ENCODE measurements at places on chromosomes 6 and 20.

- DNase-seq = no peak
Measured at GRCh38 chr20:3102575-3103368, 18.2 kb upstream of the AVP start.

DNA sequence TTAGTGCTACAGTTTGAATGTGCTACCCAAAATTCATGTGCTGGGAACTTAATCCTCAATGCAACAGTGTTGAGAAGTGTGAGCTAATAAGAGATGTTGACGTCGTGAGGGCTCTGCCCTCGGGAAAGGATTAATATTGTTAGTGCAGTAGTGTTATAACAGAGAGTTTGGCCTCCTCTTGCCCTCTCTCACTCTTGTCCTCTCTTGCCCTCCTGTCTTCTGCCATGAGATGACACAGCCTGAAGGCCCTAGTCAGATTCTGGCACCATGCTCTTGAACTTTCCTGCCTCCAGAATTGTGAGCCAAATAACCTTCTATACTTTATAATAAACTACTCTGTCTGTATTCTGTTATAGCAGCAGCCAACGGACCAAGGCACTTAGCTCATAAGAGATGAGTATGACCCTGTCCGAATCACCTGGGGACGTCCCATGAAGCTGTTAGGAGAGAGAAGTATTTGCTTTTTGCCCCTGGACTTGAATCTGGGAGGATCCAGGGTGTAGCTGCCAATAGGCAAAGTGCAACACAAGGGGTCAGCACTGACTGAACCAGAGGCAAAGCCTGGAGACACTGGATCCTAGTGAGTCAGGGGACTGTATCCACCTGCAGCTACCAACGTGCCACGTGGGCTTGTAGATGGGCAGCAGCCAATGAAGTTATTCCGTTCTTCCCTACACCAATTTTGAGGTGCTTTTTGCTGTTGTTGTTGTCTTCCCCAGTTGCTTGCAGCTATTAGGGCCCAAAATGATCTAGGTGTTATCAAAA, 233.7 kb downstream of the THBS2 start:
- DNase-seq = no peak

- DNase-seq = no peak
Measured at GRCh38 chr6:3617681-3618311, 133.7 kb downstream of the PXDC1 start.

- no peak for DNase-seq
Measured at GRCh38 chr20:32960849-32961731, 43.1 kb downstream of the SUN5 start.

DNA sequence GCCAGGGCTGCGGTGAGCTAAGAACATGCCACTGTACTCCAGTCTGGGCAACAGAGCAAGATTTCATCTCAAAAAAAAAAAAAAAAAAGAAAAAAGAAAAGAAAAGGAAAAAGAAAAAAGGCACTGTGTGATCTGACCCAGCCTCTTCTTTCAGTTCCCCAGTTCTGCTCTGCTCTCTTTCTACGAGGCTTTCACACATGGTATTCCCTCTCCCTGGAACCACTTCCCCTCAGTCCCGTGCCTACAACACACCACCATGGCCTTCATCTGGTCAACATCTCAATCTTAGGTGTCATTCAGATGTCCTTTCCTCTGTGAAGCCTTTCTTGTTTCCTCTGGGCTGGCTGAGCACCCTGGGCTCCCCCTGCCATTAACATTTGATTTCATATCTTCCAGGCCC, 2.3 kb upstream of the DSN1 start:
- no peak for DNase-seq

DNA sequence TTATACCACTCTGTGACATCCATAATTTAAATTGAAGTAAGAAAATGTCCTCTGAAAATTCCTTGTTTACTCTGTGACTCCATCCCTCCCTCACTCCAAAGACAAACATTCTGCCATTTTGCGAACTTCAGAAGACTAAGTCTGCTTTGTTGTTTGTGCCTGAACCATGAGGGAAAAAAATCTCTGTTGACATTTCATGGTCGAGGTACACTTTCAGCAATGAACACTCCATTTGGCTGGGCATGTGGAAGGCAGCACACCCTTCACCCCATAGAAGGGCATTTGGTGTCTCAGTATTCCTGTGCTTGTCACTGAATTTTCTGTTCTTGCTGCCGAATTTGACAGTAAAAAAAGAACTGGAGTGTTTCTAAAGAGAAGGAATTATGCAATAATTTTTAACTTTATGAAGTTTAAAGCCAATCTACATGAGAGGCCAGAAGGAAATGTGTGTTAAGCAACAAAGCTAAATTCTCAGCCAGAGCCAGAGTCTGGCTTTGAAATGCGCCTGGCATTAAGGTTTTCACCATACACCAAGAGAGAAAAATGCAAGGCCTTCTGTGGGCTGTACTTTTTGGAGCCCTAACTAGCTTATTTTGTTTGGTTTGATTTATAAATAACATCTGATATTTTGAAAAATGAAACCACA, 4.7 kb upstream of the PBOV1 start:
- no peak for DNase-seq

DNA sequence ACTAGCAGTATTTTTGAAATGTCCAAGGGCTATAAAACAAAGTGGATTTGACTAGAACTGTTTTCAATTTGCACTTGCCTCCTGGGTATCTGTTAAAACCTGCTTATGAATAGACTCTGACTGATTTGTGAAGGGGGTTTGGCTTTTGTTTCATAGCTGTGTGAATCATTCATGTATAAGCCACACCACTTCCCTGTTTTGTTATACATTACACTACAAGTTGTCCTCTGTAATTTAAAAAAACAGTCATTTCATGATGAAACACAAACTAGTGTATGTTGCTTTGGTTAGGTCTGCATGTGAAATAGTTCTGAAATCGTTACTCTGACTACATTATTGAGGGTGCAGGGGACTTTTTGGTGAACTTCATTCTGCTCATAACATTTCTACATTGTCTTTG, 121.7 kb downstream of the NKAIN2 start:
- no peak for DNase-seq

- no peak for DNase-seq
Measured at GRCh38 chr20:59661621-59662020, 57.3 kb downstream of the PHACTR3 start.

DNA sequence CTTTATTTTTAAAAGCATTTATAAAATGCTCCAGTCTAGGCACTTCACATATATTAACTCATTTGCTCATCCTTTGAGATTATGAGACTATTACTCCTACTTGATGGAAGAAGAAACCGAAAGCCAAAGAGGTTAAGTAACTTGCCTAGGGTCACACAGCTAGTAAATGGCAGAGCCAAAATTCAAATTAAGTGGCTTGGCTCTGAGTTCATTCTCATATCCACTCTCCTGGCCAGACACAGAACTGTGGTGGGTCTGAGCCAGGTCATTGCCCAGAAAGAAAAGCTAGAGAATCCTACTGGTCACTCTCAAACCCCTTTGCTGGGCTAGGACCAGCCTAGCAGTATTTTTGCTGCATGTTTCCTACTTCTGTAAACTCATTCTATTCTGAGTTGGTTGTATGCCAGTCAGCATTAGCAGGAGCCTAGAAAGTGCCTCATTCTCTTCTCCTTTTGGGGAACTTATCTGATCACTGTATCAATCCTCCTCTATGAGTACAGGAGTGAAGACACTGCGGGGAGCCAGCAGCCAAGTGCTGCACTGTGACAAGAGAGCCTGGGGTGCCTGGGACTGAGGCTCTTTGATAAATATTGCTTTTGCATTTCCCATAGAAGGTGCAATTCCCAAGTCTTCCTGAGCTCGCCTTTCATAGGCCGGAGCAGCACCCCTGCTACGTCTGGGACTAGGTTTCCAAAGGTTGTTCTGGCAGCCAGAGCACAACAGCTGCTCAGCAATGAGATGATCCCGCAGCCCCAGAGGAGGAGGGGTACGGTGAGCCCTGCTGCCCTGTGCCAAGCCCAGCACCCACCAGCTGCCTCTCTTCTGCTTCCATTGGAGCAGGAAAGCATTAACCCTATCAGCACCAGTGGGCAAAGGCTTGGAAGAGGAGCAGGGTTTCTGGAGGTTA, 728.3 kb downstream of the MAFB start:
- no peak for DNase-seq

DNA sequence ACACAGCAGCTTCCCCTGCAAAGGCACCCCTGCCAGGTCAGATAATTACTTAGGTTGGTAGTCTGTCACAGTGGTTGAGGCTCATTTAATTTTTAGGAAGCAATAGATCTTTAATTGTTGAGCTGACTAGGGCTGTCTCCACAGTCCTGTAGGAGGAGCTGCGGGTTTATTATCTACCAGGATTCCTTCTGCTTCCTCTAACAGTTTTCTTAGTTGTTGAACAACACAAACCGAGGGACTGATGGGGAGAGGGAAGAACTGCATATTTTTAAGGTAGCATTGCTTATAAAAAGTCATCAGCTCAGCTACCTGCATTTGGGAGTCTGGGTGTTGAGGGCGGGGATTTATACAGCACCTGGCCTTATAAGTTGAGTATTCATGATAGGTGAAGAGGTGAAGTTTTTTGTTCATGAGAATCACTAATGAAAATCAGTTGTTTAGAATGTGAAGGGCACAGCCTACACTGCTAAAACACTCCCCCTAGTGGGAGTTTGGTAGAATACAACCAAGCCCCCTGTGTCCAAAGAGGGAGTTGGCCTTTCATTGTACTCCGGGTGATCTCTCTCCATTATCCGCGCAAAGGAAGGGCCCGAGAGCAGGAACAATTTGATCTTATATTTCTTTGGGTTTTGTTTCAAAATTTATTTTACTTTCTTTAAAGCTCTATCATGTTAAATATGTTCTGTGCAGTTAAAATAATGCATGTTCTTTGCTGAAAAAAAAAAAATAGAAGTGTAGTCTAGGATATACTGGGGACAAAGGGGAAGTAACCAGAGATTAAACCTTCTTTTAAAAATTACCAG, 69.6 kb downstream of the SSR1 start:
- peak; percentile 73 for DNase-seq

DNA sequence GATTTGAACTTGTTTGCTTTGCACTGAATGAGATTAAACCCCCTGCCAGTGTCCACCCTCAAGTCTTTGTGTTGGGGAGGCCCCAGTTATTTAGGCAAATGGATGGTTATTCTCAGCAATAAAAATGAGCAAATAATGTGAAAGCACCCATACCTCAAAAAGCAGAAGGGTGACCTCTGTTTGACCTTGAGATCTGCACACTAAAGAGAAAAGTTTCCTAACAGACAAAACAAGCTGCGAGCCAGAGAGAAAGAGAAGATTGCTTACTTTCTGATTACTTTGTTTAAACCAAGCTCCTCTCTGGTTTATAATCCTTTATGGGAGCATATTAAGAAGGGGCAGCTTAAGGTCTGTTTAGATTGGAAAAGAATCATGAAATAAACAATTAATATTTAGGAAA, 30.4 kb upstream of the TRERF1 start:
- no peak for DNase-seq

DNA sequence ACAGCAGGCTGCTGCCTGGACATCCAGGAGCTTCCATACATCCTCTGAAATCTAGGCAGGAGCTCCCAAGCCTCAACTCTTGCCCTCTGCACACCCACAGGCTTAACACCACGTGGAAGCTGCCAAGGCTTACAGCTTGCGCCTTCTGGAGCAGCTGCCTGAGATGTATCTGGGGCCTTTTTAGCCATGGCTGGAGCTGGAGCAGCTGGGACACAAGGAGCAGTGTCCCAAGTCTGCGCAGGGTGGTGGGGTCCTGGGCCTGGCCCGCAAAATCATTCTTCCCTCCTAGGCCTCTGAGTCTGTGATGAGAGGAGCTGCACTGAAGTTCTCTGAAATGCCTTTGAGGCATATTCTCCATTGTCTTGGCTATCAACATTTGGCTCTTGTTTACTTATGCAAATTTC, 255.0 kb downstream of the DLL1 start:
- no peak for DNase-seq

- no peak for DNase-seq
Measured at GRCh38 chr6:80636689-80637088, 530.2 kb downstream of the BCKDHB start.

GRCh38 chr20:51533291-51534172, 9.0 kb downstream of the NFATC2 start:
- DNase-seq = no peak

GRCh38 chr20:22675341-22675740, 91.0 kb upstream of the FOXA2 start:
- DNase-seq = no peak

GRCh38 chr20:41983159-41983558, 365.0 kb upstream of the CHD6 start:
- DNase-seq = no peak

- no peak for DNase-seq
Measured at GRCh38 chr6:107129370-107129925, 14.1 kb upstream of the BEND3 start.

DNA sequence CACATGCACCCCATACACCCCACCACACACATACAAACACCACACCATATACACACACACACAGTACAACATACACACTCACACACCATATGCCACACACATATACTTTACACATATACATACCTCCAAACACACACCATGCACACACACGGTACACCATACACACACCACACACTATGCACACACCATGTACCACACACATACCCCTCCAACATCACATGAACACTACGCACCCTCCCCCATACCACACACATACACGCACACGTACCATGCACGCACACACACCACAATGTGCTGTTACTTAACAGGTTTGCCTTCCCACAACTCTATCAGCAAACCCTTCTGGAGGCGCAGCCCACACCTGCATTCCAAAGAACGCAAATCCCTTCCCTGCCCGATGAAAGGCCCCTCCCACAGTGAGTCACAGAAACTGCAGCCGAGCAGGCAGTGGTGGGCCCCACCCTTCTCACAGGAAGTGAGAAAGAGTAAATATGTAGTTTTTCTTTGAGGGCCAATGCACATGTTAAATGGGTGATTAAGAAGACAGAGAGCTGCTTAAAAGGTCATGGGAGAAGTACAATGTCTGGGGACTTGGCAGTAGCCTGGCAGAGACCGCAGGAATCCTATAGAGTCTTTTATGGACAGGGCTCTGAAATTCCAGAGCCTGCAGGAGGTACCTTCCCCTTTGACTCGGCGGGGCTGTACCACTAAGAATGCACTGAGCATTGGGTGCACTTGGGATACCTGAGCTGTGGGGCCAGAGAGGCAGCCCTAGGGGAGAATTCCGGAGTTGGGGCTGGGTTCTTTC, 34.1 kb upstream of the EZR start:
- DNase-seq = peak; percentile 74

DNA sequence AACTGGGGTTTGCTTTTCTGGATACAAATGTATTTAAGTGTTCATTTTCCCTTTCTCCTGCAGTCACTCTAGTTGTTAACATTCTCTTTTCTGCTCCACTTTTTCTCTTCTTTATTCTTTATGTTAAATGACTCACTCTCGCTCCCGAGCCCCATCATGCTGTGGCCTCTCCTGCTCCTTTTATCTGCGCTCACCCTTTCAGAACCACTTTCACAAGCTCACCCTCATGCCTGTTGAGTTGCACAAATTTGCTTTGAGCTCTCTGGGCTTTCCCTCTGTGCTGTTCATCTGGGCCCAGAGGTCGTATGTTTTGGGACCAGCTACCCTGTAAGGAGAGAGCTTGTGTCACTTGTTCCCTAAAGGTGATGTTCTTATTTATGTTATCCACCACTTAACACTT, 98.1 kb upstream of the ASCC3 start:
- no peak for DNase-seq

DNA sequence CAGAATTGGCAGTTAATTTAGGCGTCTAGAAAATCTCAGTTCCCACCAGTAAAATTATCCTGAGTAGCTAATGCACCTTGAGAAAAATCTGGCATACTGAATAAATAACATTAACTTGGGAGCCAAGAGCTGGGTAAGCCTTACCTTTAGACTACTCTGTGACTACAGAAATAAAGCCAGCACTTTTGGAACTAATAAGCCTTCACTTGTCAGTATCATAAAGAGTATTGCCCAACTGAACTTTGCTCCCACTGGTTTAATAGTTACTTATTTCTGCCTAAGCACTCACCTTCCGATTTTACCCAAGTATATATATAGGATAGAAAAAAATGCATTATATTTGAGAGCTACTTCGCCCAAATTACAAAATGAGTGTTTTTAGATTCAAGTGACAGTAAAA, 10.7 kb downstream of the FAM8A1 start:
- no peak for DNase-seq
